Astrocyte (in vitro differentiated cells and primary cell): ENCODE measurements at places on chromosomes 6 and 20. TPM values are rescaled to one million over a fixed set of nuclear protein-coding genes. Genes with fewer than 3 reads are reported as not detected.

DEFB124 gene
- not detected in 2 replicates for total RNA-seq

MCHR2 gene
- total RNA-seq, result not detected in 2 replicates

- DNase-seq, result no peak
Observed at GRCh38 chr20:36542516-36543183, 1.3 kb downstream of the MYL9 start.

DNA sequence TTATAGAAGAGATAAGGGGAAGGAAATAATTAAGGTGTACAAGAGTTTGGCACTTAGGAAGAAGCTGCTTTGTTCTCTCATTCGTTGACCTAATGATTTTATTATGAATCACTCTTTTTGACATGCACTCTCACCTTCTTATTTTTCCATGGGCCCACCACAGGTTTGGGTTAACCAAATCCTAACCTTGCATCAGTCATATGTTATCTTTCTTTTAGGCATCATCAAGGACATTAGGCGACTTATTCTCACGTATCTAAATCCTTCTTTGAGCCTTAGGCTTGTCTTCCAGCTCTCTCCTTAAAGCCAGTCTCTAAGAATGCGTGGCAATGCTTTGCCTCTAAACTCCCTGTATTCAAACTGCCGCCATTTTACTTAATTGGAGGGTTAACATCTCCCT lies 58.3 kb downstream of the TNFRSF21 start:
- no peak for DNase-seq

DNA sequence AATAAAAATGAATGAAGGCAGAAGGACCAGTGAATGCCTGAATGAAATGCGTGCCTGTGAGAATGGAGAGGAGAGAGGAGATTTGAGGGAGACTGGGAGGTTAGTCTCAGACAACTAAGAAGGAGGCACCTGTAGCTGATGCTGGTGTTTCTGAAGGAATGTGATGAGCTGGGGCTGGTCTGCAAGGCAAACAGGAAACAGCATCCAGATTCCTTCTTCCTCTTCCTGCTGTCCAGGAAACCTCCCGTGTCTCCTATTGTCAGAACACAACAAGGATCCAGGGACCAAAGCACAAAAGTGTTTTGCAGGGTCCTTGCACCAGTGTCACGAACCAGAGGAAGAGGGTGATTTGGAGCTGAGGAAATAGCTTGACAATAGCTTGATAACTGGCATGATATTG lies 50.4 kb upstream of the TAB2 start:
- DNase-seq, result no peak
